ENCODE measurements at places on chromosomes 7 and 10. TPM values are rescaled to one million over a fixed set of nuclear protein-coding genes. Genes with fewer than 3 reads are reported as not detected.

The NAMPT gene
- total RNA-seq, result 1,079 TPM

The LIPN gene
- total RNA-seq, result 0.74 TPM

DNA sequence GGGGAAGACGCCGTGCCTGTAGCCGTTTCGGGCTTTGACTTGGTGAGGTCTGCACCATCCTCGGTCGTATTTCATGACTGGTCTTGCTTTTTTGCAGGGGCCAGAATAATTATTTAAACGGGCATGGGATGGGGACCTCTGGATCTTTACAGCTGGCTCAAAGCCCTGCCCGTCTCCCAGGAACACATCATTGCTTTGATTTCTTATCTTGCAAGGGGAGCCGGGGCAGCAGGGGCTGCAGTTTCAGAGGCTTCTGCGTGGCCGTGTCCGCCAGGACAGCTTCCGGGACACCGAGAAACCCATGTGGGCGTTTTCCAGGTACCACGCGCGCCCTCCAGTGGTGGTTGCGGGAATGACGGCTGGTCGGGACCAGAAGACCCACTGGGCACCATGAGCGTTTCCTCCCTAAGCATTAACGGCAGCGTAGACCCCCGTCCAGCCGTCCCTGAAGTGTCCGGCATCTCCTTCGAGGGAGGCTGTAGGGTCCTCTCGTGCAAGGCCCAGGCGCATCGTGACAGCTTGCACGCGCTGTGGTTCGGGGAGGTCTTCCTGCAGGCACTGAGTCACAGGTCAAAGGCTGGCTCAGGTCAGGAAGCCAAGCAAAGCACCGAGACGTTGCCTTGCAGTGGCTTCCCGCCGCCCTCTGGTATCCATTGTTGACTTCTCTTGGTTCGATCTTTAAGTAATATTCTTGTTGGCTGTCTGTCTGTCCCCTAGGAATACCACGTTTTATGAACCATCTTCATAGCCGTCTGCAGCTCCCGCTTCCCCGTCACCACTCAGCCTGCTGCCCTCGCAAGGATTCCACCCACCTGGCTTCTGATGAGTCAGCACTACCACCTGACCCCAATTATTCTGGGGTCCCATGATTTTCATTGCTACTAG lies 16.2 kb upstream of the ZFAND2A start:
- peak; percentile 94 for DNase-seq

DNA sequence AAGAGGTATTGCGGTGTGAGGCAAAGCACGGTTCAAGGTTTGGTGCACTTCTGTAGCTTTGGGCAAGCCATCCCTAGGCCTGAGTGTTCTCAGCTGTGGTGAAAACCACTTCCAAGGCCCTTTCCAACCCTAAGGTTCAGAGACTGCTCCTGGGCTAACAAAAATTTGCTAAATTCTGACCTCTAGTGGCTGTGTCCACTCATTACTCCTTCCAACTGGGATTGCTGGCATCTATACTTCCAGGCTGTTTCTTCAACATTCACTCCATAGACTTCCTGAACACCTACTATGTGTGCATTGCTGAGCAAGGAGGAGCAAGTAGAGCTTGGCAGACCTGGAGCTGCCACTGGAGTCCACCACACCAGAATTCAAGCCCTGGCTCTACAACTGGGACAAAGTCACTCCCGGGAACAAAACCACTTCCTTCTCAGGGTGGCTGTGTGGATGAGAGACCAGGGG lies 29.3 kb upstream of the SH3PXD2A start:
- no peak for DNase-seq

- no peak for DNase-seq
Observed at GRCh38 chr7:71768450-71768849, 636.5 kb downstream of the GALNT17 start.

- no peak for DNase-seq
Observed at GRCh38 chr7:154302380-154302779, 250.2 kb downstream of the DPP6 start.

GRCh38 chr10:9158675-9159074 lies 1104.2 kb downstream of the GATA3 start:
- no peak for DNase-seq

- no peak for DNase-seq
Observed at GRCh38 chr7:140322759-140323158, 75.6 kb downstream of the SLC37A3 start.
